ENCODE measurements at places on chromosomes 11 and 22.
A peak's percentile ranks its signal among the peaks of the same experiment; 100 is the strongest.

- DNase-seq = peak; percentile 74
Observed at GRCh38 chr11:36372101-36372771, 76.1 kb downstream of the PRR5L start.

DNA sequence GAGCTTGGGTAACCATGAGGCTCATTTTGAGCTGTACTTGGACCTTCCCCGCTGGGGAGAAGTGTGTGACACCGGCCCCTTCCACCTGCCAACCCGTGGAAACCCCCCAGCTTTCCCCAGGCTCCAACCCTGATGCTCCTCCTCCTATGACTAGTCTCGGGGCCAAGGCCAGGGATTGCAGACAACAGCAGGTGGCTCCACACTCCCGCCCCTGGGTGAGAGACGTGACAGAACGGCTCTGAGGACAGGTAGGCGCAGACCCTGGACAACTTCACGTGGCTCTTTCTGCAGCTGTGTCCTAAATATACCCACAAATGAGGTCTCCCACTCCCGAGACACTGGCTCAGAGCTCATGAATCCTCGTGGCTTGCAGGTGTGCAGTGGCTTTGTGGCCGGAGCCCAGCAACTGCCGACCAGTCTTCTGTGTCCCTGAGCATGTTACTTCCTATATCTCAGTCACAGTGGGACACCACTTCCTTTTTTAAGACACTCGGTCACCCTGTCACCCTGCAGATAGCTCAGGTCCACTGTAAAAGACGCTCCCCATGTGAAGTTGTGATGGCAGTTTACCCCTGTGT, 55.2 kb downstream of the NECTIN1 start:
- DNase-seq = no peak

- DNase-seq = no peak
Observed at GRCh38 chr11:70834277-70834940, 418.0 kb downstream of the SHANK2 start.

DNA sequence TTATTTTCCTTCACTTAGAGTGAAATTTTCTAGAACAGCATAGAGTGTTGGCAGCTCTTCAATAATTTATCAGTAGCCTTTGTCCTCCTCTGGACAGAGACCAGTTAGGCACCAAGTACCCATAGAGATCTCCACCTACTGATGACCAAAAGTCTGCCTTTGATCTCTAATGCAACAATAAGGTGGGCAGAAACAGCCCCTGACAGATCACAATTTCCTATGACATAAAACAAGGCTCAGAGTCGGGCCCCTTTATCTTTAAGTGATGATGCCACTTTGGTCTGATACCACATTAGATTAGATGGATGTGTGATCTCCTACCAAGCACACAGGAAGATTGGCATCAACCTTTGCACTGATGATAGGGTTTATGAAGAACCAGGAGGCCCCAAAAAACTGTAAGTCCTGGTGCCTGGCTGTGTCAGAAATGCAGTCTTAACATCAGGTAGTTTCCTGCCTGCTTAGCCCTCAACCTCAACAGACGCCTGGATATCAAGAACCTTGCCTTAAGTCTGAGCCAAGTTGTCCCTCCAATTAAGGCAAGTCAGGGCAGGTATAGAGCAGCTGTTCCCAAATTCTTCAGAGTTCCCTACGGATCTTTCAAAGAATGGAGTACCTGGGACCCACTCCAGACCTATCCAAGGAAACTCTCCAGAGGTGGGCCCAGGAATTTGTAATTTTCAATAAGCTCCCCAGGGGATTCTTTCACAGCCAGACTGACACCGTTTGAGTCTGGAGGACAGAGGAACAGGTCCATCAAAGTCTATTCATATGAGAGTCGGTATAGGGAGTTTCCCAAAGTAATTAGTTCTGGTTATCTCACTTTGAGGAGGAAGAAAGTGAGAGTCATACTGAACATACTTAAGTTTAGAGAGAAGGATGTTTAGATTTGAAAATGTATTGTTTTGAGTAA, 30.6 kb upstream of the TMPRSS4 start:
- DNase-seq = no peak

DNA sequence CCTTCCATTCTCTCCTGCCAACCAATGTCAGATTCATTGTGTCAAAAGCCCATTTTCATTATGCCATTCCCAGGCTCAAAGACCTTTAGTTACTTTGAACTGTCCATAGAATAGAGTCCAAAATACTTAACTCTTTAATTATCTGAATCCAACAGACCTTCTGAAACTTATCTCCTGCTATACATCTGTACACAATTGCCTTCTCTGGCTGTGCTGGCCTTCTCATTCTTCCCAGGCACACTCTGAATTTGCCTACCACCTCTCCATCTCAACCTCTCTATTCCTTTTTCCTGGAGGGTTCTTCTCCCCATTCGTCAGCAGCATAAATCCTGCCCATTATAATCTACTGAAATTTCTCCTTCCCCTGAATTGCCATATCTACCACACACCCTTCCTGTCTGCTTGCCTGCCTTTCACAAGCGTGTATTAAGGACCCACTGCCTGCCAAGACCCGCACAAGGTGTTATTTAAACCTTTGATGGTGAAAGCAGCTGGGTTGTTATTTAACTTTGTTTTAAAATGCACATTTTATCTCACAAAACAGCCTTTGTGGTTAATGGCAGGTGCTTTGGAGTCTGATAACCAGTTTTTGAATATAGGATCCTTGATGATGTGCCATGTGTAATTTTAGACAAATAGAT, 125.9 kb downstream of the CCDC81 start:
- no peak for DNase-seq

- DNase-seq = no peak
Observed at GRCh38 chr11:104979839-104980238, 11.5 kb upstream of the CASP4 start.

DNA sequence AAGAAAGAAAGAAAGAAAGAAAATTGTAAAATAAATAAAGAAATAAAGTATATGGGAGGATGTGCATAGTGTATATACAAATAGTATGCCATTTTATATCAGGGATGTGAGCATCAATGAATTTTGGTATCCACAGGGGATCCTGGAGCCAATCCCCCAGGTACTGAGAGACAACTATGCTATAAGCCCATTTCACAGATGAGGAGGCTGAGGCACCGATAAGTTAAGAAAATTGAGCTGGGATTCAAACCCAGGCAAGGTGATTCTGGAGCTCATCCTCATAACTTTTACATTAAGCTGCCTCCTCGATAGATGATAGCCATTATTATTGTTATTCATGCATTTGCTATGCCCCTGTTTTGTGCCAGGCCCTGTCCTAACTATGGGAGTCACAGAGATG, 47.0 kb upstream of the ACCSL start:
- no peak for DNase-seq

DNA sequence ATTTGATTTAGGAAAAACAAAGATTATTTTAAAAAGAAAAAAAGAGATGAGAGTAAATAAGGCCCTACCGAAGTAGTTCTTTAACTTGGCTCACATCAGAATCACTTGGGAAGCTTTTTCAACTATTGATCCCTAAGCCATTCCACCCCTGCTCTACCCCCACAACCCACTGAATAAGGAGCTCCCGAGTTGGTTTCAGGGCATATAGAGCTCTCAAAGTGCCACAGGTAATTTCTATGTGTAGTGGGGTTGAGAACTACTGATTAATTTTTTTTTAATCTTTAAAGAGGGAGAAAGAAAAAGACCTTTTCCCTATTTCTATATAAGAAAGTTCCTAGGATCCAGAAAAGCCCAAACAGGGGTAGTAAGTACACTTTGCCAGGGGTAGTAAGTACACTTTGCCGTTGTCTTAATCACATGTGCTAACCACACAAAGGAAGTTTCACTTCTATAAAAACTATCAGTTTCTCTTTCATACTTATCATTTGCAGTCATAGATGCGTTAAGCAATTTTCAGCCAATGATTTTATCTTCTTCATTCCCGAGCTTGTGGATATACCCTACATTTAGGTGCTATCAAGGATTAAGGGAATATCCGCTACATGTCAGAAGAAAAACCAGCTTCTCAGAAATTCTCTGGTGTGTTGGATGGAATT, 108.4 kb upstream of the ZC3H12C start:
- no peak for DNase-seq
